NCI-H146 (cell line): ENCODE measurements at places on chromosomes 7 and 10.

DNA sequence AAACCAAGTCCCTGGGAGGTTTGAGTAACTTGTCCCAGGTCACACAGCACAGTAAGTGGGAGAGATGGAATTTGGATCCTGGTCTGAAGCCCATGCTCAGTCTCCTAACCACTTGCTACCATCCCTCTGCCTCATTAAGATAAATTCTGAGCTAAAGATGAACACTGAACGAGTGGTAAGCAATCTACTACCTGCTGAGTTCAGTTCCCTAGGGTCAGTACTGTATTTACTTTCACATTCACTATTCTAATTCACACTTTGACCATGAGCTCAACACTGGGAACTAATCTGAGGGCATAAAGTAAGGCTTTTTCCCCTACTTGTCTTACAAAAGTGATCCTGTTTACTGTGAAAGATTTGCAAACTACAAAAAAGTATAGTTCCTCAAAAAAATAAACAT lies 2.4 kb downstream of the UROS start:
- no peak for DNase-seq

GRCh38 chr7:95493247-95493646 lies 7.5 kb downstream of the ASB4 start:
- DNase-seq, result no peak

DNA sequence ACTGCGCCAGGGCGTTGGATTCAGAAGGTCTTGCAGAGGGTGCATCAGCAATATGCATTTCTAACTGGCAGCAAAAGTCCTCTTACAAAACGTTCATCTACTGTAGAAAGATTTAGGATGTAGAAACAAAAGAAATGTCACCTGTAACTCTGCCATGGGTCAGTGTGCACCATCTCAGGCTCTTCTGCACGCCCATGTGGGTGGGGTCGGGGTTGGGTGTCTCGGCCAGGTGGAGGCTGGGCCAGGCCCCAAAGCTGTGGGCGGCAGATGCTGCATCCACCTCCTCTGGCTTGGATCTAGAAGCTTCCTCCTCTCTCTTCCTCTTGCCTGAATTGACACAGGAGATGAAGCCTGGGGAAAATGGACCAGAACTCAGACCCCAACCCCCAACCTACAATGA lies 111.3 kb upstream of the PPP2R2D start:
- DNase-seq, result no peak

- DNase-seq, result peak; percentile 23
Observed at GRCh38 chr7:47088329-47089067, 493.4 kb downstream of the TNS3 start.

- peak; percentile 17 for DNase-seq
Observed at GRCh38 chr7:85392789-85393188, 205.9 kb upstream of the SEMA3D start.

GRCh38 chr10:96299383-96299782 lies 4.9 kb upstream of the DNTT start:
- no peak for DNase-seq

- DNase-seq, result no peak
Observed at GRCh38 chr10:127940866-127941640, 34.1 kb downstream of the PTPRE start.

- no peak for DNase-seq
Observed at GRCh38 chr7:84949067-84949466, 237.8 kb downstream of the SEMA3D start.

- DNase-seq, result no peak
Observed at GRCh38 chr7:127974446-127975035, 56.7 kb downstream of the LRRC4 start.

DNA sequence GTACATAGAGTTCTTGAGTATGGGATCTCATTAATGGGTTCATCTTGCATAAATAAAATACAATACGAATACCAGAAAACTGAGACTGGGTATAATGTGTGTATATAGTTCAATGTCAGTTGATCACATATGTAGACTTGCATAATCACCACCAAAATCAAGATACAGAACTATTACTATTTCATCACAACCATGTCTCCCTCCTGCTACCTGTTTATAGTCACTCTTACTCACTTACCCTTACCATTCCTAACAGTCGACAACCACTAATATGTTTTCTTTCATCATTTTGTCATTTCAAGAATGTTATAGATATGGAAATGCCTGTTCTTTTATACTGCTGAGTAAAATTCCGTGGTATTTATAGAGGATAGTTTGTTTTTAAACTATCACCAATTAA lies 416.1 kb upstream of the CNTNAP2 start:
- no peak for DNase-seq

DNA sequence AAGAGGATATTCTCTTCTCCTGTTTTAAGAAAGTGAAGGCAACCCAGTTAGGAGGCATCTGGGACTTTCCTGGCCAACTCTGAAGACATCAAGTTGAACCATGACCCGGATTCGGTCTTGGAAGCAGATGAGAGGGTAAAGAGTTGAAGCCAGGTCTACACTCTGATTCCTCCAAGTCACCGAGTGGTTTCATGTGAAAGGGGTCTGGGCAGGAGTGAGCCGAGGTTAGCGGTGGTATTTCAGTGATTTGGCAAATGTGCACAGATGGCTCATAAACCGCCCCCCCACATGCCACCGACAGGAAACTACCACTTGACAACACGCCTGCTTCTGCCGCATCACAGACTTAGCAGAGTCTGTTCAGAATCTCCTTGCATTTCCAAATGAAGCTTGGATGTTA lies 11.4 kb upstream of the REPIN1 start:
- no peak for DNase-seq

DNA sequence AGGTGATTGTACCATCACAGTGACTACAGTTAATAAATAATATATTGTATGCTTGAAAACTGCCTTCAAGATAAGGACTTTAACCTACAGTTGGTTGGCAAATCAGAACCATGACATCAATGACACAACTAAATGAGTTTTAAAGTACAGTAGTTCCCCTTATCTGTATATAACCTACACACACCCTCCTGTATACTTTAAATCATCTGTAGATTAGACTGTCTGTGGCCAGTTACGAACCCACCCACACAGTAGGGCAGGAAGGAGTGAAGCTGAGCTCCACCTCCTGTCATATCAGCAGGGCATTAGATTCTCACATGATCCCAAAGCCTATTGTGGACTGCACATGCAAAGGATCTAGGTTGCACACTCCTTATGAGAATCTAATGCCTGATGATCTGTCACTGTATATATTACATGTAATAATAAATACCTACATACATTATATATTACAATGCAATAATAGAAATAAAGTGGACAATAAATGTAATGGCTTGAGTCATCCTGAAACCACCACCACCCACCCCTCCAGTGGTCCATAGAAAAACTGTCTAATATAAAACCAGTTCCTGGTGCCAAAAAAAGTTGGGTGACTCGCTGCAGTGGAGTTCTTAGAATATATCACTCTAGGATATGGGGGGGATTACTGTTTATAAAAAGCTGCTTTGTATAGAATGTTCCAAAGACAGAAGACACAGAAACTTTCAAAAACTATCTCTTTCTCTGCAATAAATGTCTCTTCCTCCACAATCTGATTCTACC lies 5.6 kb downstream of the TPK1 start:
- no peak for DNase-seq

DNA sequence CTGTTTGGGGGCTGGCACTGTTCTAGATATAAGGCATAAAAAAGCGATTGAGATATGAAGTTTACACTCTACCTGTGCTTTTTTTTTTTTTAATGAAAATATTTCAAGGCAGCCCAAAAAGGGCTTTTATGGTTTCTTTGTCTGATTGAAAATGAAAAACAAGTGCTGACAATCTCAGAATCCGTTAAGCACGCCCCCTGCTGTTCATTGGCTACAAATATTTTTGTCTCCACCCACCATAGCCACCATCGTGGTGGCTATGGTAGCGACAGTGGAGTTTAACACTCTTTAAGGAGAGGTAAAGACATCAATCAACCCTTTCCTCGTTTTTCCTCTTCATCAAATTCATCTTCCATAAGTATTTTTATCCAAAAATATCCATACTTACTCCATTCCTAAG lies 94.2 kb downstream of the CD36 start:
- no peak for DNase-seq

DNA sequence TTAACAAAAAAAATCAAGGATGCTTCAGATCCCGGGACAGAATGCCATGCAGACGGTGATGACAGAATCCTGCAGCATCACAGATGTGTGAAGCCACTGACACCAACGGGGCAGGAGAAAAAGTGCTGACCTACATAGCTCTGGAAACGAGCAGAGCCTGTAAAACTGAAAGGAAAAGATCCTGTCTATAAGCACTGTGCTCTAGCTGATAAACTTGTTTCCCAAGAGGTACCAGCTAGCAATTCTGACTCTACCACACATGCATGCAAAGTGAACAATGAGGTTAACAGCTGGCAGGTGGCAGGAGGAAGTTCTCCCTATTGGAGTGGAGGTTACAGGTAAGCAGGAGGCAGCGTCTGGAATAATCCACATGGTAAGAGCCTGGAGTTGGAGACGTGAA lies 75.6 kb downstream of the PTPRN2 start:
- no peak for DNase-seq

DNA sequence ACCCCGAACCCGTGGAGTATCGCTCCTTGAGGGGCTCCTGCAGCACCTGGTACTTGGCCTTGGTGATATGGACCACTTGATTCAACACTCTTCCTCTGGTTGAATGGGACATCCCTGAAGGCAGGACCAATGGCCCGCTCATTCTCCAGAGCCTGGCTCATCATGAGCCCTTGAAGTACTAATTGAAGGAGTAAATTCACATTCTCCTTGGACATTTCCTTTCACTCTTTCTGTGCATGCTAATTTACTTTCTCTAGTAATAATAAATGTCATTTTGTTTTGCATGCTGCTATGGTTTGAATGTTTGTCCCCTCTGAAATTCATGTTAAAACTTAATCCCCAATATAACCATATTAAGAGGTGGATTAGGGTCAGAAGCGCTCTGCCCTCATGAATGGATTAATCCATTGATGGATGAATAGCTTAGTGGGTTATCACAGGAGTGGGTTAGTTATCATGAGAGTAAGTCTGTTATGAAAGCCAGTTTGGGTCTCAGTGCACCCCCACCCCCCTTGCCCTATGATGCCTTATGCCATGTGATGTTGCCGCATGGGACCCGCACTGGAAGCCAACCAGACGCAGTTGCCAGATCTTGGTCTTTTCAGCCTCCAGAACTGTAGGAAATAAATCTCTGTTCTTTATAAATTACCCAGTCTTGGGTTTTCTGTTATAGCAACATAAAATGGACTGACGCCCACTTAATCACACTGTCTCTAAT lies 23.8 kb downstream of the FGFBP3 start:
- no peak for DNase-seq

DNA sequence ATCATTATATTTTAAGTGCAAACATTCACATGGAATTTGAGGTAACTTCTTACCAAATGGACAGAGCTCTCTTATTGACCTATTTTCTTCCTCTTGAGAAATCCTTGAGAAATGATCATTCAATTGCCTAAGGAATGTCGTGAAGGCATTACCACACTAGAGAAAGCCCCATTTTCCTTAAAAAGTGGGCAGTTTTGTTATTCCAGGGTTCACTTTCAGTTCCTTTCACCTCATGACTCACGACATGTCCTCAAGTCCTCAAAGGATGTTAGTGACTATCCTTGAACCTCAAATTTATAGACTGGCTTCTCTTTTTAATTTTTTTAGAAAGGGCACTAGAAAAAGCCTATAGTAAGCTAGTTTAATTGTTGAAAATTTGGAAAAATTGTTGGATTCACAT lies 40.4 kb upstream of the SMIM30 start:
- DNase-seq, result no peak

GRCh38 chr7:131537571-131537978 lies 18.9 kb downstream of the PODXL start:
- DNase-seq, result no peak

DNA sequence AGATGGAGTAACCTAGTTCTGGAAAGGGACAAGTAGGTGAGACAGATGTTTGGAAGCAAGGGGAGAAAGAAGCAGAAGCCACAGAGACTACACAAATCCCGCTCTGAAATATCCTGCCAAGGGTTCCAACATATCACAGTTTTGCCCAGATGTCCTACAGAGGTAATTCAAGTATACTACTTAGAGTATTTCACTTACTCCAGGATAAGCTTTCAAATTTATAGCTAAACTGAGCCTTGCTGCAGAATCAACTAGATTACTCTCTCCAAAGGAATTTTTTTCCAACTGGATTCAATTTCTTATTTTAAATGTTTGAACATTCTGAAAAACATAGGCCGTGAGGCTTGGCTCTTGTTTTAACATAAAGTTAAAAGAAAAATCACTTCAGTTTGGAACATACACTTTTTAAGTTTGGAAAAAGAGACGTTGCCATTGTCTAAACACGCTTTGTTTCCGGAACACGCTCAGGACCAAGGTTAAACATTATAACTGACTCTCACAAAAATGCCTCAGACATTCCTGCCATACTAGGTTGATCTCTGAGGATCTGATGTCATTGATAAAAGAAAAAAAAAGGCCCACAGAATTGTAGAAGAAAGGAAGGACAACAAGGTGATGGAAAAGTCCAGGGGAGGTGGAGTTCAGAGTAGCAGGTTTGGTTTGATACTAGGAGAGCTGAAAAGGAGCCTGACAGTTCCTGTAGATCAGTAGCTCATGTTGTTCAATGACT lies 74.8 kb downstream of the FAM185A start:
- no peak for DNase-seq

DNA sequence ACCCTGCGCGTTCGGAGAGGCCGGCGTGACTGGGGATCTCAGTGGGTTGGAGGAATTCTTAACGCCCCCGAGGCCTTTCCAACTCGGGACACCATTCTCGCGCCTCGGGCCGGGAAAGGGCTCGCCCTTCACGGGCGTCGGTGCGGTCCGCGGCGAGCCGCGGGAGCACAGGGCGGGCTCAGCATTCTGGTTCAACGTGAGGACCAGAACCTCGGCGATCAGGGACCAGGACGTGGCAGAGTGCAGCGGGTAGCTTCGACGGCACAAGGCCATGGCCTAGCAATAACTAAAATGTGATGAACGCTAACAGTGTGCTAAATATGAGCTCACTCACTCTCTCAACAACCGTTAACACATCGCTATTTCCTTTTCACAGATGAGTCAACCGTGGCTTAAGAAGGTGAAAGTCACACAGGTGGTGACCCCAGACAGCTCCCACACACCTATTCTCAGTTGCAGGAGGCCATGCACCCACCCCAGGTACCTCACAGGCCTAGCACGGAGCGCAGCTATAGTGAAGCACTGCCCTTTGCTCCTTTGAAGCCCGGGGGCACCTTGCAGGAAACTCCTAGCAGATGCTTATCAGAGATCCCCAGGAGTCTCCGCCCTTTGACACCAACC lies 4.5 kb upstream of the EMX2 start:
- DNase-seq, result no peak

DNA sequence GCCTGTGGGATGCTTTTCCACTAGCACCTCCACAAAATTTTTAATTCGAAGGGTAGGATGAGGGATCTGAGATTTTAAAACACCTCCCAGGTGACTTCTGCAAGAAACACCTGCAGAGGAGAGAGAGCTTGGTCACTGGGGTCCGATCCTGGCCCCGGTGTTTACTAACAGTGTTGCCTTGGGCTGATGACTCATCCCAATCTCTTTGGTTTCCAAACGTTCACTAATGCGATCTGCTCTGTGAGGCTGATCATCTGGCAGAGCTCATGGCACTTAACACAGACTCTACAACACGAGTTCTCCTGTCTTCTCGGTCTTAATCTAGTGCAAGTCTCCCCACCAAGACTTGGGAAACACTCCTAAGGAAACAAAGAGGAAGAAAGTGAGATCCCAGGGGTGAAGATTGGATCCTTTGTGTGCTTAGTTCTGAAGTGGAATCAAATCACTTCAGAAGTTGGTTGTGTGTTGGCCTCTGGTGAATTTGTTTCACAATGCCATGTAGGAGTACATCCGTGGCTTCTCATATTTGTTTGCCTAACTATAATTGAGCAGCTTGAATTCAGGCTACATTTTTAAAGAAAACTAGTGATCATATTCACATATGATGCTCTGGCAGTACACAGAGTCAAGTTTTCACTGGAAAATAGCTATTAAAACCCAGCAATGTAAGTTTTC lies 407.9 kb downstream of the NRG3 start:
- no peak for DNase-seq
